ENCODE measurements at places on chromosomes 16 and 17.

DNA sequence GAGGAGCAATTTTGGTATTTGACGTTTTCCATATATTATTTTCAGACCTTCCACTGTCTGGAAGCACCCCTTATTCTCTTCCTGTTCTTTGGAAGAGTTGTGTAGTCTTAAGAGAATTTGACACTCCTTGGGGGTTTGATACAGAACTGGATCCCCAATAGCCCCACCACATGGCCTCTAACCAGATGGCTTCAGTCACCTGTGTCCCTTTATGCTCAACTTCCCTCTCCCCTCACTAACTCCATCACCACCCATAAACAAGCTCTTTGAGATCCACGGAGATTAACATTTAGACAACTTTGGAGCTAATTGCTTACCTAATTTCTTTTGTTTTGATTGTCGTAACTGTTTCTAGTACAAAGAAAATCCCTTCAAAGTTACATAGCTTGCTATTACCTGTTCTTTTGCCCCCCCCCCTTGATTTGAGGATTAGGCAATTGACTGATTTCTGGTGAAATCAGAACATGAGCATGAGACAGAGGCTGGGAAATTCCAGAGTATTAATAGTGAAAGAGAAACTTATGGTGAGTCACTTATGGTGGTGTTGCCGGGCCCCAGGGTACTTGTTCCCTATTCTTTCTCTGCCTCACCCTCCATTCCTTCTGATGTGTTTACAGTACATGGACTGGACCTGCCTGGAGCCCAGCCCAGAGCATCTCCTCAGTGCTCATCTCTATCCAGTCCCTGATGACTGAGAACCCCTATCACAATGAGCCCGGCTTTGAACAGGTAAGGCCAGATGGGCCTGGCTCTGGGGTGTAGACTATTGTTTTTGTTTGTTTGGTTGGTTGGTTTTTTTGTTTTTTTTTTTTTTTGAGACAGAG is 7.5 kb downstream of the UBE2Z start:
- DNase-seq = peak; percentile 96

GRCh38 chr17:26792486-26792885 is 501.4 kb upstream of the WSB1 start:
- DNase-seq = peak; percentile 39

GRCh38 chr16:11805556-11805955 is 8.5 kb upstream of the ZC3H7A start:
- DNase-seq = no peak

- DNase-seq = no peak
Observed at GRCh38 chr17:78985395-78985794, 5.7 kb upstream of the LGALS3BP start.

- DNase-seq = no peak
Observed at GRCh38 chr17:77109159-77109759, 31.5 kb upstream of the SEC14L1 start.

DNA sequence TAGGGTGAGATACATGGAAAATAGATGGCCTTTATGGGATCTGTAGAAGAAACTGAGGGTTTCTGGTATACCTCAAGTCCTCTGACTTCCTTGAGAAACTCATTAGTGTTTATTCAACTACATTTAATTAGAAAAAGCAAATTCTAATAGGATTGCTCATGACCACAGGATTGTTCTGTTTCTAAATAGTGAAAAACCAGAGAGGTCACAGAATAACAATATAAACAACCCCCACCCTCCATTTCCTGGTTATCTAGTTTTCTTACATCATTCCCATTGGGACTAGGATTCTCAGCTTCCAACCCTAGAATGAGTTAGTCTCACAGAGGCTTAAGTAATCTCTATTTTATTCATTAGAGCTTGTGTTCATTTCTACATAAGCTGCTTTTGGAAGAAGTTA is 30.0 kb downstream of the SF3B3 start:
- peak; percentile 86 for DNase-seq

GRCh38 chr16:46949241-46949892 is 24.1 kb downstream of the DNAJA2 start:
- peak; percentile 26 for DNase-seq

GRCh38 chr17:28756049-28756804 is 12.4 kb downstream of the TRAF4 start:
- no peak for DNase-seq

DNA sequence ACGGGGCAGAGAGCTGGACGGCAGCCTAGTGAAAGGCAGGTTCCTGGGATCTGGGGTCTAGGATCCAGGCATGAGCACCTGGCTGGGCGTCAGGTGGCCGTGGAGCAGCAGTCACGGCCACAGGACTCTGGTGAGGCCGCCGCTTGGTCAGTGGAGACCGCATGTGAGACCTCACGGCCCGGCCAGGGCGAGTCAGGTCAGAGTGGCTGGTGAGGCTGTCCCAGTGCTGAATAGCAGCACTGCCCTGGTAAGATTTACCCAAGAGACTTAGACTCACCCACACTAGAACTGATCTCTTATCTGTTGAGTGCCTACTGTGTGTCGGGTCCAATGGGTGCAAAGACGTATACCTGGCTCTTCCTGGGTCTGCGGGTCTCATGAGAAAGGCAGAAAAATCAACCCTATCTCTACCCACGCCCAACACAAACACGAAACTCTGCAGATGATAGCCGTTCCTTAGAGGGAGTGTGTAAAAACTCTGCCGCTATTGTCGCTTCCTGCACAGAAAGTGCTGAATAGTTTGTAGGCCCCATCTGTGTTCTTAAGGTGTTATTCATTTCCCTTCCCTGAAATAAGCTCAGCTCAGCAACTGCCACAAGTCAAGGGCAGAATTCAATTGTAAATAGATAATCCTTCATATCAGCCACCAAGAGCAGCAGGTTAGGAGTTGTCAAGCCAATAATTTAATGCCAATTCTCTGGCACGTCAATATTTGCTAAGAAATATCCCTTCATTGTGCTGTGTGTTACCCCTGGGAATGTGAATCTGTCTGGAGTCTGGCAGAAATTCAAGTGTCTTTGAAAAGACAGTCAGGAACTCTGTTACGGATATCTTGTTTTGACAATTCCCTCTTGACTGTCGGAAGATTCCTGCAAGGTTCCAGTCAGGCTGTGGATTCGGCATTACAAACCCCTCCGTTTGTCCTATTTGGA is 240.0 kb downstream of the NTN1 start:
- no peak for DNase-seq

- DNase-seq = no peak
Observed at GRCh38 chr17:39750131-39751015, 12.6 kb downstream of the GRB7 start.

- DNase-seq = no peak
Observed at GRCh38 chr17:17391668-17392370, 85.0 kb upstream of the MED9 start.

DNA sequence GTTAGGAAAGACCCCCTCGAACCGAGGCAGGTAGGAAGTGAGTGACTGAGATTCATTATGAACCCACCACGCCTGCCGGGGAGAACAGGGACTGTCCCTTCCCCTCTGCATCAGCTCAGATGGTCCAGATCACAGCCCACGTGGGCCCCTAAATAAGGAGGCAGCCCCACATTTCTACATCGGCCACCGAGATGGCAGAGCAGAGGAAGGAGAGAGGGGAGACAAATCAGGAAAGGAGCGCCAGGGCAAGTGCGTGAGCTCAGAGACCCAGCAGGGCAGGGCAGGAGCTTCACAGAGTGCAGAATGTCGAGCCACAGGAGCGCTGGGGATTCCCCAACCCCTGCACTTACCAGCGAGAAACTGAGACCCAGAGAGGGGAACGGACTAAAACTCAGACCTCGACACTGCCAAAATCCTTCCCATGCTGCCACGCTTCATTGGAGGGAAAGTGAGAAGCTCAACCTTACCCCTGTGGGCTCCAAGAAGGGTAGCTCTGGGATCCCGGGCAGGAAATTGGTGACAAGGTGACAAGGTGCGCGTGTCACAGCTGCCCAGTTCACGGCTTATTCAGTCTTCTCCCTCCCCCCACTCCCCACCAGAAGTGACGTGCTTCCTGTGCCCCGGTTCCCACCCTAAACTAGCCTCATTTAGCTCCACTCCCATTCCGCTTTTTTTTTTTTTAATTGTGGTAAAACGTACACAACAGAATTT is at the start of gene ICAM2:
TSS of gene ICAM2 (minus strand) at position 578 of the 711 bp plus-strand sequence. CDS start 13,942 bp downstream, outside the sequence.
- no peak for DNase-seq

GRCh38 chr16:89349947-89350633 is 132.6 kb downstream of the ZNF778 start:
- no peak for DNase-seq

- no peak for DNase-seq
Observed at GRCh38 chr17:27751166-27751565, 49.2 kb downstream of the NOS2 start.

- DNase-seq = no peak
Observed at GRCh38 chr16:81798311-81799137, 19.4 kb downstream of the PLCG2 start.

DNA sequence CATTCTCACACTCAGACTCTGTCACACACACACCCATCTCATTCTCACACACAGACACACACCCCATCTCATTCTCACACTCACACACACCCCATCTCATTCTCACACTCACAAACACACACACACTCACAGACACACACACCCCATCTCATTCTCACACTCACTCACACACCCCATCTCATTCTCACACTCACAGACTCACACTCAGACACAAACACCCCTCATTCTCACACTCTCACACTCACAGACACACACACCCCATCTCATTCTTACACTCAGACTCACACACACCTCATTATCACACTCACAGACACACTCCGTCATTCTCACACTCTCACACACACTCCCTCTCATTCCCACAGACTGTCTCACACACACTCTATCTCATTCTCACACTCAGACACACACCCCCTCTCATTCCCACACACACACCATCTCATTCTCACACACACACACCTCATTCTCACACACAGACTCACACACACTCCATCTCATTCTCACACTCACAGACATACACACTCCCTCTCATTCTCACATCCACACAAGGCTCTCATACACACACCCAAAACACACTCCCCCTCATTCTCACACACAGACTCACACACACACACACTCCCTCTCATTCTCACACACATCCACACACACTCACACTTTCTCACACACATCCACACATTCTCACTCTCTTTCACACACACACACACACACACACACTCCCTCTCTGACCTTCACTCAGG is 2.9 kb downstream of the ASGR1 start:
- DNase-seq = no peak

DNA sequence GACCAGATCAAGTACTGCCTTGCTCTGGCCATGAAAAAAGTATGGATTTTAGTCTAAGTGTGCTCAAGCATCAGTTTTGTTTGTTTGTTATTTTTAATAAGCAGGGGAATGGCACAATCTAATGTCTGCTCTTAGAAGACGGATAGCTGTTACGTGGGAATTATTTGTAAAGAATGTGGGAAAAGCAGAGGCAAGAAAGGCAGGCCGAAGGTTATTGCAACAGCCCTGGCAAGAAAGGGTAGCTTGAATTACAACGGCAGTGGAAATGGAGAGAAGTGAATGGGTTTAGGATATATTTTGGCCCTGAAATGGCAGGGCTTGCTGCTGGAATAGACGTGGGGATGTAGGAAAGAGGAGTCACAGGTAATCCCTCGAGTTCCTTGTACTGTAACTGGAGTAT is 987 bp upstream of the HASPIN start:
- DNase-seq = peak; percentile 49

GRCh38 chr16:17417740-17418139 is 53.0 kb downstream of the XYLT1 start:
- no peak for DNase-seq

- DNase-seq = no peak
Observed at GRCh38 chr17:19717031-19717360, 612 bp upstream of the SLC47A2 start.

GRCh38 chr17:54439816-54440215 is 460.8 kb upstream of the TOM1L1 start:
- no peak for DNase-seq

GRCh38 chr16:53809088-53809932 is 105.4 kb downstream of the FTO start:
- DNase-seq = peak; percentile 97

- no peak for DNase-seq
Observed at GRCh38 chr17:58420827-58421226, 3.5 kb upstream of the RNF43 start.

GRCh38 chr16:87597324-87597830 is 4.9 kb upstream of the JPH3 start:
- DNase-seq = no peak

- no peak for DNase-seq
Observed at GRCh38 chr16:62548095-62548494, 511.9 kb upstream of the CDH8 start.

GRCh38 chr16:17269439-17269838 is 201.3 kb downstream of the XYLT1 start:
- DNase-seq = no peak

DNA sequence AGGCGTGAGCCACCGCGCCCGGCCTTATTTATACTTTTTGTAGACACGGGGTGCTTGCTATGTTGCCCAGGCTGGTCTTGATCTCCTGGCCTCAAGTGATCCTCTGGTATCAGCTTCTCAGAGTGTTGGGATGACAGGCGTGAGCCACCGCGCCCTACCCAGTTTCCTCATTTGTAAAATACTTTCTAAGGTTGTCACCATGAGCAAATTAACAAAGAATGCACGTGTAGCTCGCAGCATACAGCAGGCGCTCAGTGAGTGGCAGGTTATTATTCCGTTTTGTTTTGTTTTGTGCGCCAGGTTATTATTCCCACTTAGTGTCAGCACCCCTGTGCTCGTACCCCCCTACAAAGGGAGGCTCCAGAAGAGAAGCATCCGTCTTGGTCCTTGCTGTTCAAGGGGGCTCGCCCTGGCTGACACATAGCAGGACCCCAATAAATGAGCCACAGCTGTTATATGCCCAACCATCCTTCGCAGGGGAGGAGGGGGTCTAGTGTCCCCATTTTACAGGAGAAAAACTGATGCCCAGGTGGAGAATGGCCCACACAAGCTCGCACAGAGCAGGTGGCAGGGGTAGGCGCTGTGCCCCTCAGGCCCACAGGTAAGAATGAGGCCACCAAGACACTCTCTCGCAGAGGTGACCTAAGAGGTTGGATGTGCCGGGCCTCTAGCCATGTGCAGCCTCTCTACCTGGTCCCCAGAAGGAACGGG is 686 bp upstream of the MIEF2 start:
- DNase-seq = peak; percentile 17

DNA sequence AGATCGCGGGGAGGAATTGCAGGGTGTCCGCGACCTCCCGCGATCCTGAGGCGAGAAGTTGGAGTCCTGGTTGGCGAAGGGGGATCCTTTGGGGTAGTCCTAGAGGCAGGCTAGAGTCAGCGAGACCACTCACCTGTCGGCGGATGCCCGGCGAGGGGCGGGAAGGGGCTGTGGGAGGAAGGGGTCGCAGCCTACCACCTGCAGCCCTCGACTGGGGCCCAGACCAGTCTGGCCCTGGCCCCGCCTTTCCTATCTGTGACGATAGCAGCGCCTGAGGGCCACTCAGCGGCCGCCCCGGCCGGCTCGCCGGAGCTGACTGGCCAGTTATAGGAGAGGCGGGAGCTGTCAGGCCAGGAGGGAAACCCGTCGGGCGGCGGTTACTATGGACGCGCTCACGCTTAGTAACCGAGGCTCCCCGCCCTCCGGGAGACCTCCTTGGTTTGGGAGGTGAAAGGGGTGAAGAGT is at the start of gene TEKT3:
TSS of gene TEKT3 (minus strand) at position 213 of the 465 bp plus-strand sequence. CDS start 10,012 bp downstream, outside the sequence.
- DNase-seq = peak; percentile 83

Measured in iris pigment epithelial cell (primary cell).